ENCODE measurements at places on chromosomes 5 and 9. TPM values are rescaled to one million over a fixed set of nuclear protein-coding genes. Genes with fewer than 3 reads are reported as not detected.

GRCh38 chr5:76007904-76008303, 75.3 kb upstream of the SV2C start:
- no peak for DNase-seq

DNA sequence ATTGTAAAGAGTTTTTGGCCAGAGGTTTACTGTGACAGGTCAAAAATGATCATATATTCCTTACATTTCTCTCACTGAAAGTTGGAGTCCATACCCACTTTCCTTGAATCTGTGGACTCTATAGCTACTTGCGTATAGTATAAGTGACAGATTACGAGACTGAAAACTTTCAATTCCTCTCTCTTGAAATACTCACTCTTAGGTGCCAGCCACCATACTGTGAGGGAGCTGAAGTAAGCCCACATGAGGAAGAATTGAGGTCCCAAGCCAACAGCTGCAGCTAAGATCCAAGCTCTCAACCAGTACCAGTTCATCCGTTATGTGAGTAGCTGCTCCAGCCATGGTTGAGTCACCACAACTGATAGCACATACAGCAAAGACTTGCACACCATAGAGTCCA, 128.1 kb upstream of the FAM174A start:
- DNase-seq: no peak

DNA sequence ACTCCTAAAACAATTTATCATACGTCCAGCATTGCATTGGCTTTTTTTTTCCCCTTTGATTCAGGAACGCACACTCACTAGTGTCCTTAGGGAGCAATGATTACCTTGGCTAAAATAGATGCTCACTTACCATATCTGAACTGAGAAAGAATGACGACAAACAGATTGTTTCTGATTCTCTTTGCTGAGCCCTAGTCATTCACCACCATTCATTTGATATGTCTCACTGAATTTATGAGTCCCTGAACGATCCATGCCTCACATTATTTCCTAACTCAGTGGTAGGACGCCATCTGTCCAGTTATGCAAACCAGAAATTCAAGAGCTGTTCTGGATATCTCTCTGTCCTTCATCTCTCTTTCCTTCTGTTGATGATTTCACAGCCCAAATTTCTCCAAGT, 39.3 kb upstream of the DAB2 start:
- DNase-seq: no peak

GRCh38 chr9:116279230-116279629, 125.6 kb downstream of the PAPPA start:
- peak; percentile 37 for DNase-seq

GRCh38 chr5:84249918-84250630, 134.6 kb downstream of the EDIL3 start:
- DNase-seq: peak; percentile 91

DNA sequence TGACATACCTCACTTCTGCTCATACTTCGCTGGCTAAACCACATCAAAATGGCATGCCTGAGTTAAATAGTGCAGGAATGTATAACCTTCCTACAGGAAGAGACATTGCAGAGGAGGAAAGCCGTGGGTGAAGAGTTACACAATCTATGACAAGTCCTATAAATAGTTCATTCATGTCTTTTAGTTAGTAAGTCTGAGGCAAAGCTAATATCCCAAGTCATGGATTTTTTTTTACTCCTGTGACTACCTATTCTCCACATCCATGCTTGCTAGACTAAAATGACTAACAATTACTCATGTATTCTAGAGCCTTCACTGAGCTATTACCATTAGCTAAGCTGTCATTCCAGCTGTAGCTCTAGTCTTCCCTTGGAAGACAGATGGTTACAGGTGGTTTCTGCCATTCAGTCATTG, 391.3 kb downstream of the NR2F1-AS1 start:
- no peak for DNase-seq

GRCh38 chr5:20470997-20471396, 483.0 kb upstream of the CDH18 start:
- no peak for DNase-seq

- DNase-seq: peak; percentile 10
Measured at GRCh38 chr5:175873088-175873454, 1.7 kb downstream of the CPLX2 start.

DNA sequence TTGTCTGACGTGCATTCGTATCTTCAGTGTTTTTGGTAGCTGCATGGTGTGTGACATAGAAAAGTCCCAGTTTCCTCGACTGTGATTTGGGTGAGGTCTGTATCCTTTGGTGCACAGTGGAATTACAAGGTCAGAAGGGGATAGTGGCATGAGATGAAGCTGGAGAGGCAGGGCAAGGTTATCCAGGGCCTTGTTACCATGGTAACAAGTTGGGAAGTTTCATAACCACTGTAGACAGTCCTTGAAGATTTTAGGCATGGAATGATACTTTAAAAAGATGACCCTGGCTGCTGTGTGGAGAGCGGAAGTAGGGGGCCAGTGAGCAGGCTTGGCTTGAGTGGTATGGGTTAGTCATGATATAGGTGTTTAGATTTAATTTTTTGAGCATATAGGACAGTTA, 11.9 kb downstream of the EHMT1 start:
- peak; percentile 30 for DNase-seq

DNA sequence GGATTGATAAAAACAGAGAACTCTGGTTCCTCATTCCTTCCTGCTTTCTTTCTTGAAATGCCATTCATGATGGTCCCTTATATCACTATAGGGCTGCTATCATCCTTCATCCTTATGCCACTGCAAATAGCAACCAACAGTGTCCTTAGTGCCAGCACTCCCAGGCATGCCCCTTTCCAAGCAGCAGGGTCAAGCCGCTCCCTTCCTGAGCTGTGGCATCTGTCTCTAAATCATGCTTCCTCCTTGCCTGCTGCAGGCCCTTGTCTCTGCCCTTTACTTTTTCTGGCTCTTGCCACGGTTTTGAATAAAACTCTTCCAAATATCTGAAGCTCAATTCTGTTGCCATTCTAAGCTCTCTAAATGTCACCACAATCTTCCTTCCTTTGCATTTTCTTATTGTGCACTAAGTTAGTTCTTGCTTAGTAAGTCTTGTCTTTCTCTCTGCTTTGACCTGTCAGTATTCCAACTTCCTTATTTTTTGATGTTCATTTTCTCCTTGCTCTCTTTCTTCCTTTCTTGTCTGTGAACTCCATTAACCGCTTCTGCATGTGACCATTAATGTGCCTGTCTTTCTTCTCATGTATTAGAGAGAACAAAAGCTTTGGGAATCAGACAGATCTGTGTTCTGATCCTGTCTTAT, 19.9 kb downstream of the TLR4 start:
- no peak for DNase-seq

- DNase-seq: no peak
Measured at GRCh38 chr9:34310215-34310614, 18.9 kb downstream of the KIF24 start.

DNA sequence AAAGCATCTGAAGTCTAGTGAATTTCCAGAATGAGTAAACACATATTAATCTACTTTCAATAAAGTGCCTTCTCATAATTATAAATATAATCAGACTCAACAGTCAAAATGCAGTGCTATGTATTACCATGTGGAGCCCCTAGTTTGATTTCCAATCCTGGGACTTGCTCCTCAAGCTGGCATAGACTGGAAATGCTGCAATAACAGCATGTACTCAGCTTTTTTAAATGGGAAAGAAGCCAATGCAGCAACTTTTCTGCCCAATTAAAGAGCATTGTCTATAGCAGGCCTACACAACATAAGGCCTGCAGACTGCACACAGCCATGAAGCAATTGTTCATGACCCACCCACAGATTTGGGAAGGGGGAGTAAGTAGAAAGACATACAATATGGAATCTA, 103.2 kb downstream of the NR2F1-AS1 start:
- peak; percentile 30 for DNase-seq

GRCh38 chr5:180291943-180292831, at the start of gene MAPK9:
MAPK9 (minus strand) TSS chr5:180292083; CDS start chr5:180280561, 11,522 bp downstream.
- peak; percentile 82 for DNase-seq

DNA sequence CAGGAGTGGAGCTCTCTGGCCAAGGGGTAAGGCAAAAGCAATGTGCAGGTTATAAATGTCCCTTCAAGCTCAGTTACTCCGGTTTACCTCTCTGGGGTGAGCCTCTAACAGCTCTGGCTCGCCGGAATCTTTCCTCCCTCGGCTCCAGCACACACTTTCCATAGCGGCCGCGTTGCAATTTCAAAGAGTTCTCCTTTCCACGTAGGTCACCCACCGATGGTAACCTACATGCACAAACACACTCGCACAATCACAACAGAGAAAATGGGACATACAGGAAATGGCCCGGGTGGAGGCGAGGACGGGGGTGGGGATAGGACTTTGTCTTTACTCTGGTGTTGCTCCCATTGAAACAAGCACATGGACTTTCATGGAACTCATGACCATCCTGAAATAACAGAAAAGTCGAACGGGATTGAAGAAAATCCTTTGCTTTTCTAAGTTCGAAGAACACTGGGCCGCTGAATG, 1.2 kb downstream of the LHFPL2 start:
- DNase-seq: peak; percentile 58

RNF208 gene
- 19.3 TPM for total RNA-seq

PLAC8L1 gene
- not detected for total RNA-seq

CENPH gene
- total RNA-seq: 26.7 TPM

FOXD1 gene
- 0.11 TPM for total RNA-seq

Measured in cardiac muscle cell (in vitro differentiated cells and primary cell).